Stimulated activated CD8-positive, alpha-beta memory T cell treated with anti-CD3 and anti-CD28 coated beads, Interleukin-7, amount 100 ng/mL, for 24 hours (primary cell): ENCODE measurements at places on chromosomes 4 and X.

DNA sequence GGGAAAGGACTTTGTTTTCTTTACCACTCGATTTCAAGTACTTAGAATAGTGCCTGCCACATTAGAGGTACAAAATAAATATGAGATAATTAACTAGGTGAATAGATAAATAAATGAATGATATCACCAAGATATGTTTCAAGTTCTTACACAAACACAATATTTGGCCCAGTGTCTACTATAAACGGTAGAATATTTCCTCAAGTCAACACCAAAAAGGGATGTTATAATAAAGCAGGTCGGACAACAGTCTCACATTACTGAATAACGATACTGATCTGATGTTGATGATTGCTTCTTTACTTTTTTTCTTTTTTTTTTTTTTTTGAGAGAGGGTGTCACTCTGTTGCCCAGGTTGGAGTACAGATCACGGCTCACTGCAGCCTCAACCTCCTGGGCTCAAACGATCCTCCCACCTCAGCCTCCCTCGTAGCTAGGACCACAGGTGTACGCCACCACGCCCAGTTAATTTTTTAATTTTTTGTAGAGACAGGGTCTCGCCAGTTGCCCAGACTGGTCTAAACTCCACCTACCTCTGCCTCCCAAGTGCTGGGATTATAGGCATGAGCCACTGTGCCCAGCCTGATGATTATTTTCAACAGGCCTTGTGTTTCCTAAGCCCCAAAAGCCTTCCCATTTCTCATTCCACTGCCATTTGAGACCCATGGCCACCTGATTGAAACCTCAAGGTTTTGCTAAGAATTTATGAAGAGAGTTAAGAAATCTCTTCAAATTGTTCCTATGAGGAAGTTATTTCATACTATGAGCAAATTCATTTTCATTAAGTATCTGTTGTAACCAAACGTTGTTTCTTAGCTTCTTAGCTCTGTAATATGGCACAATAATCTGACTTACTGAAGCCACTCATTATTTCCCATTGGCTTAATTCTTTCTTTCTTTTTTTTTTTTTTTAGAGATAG, 2.3 kb downstream of the MANBA start:
- DNase-seq = no peak

- DNase-seq = no peak
Measured at GRCh38 chr4:27149541-27150212, 289.0 kb downstream of the STIM2 start.

DNA sequence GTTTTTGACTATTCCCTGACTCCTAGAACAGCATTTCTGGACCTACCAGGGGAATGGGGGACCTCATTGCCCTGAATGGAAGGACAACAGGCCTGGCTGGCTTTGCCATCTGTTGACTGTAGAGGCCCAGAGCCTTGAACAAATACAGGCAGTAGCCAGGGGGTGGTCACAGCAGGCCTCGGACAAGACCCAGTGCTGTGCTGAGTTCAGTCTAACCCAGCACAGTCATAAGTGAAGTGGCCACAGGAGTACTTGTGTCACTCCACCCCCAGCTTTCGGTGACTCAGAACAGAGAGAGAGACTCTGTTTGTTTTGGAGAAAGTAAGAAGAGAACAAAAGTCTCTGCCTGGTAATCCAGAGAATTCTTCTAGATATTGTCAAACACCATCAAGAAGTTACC, 310.0 kb downstream of the PRR32 start:
- DNase-seq = no peak

DNA sequence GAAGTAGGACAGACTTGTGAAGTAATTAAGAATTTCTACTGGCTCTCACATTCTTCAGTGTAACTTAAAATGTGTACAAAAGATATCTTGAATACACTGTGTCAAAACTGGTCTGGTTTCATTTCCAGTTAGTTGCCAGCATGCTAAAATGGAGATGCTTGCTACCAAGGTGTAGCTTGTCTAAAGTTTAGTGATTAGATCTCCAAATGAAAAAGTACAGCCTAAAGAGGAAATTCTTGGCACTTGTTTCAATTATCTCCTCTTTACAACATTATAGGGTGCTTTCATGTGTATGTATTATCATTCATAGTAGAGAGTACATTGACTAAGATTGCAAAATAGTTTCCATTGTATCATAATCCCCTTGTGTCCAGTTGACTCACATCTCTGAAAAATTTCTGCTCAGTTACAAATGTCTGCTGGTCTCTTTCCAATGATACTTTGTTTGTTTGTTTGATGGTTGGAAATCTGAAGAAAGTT, 97.3 kb upstream of the SPRY1 start:
- no peak for DNase-seq

DNA sequence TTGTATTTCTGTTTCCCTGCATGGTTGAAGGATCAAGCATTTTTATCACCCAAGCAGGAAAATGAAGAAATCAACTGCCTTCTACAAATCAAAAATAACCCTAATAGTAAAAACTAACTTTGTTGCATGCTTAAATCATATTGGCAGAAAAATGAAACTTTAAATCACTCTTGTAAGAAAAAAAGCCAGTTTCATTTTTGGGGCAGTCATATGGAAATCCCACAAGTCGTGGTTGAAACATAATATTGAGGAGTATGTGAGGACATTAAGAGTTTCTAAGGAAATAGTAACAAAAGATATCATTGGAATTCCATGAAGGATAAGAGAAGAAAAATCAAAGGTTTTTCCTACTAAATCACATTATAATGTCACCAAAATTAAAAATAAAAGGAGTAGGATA, 8.4 kb downstream of the TEC start:
- DNase-seq = no peak

GRCh38 chr4:60389633-60390032, 810.5 kb upstream of the ADGRL3 start:
- DNase-seq = no peak

- DNase-seq = no peak
Measured at GRCh38 chrX:109889289-109890006, 113.5 kb upstream of the TMEM164 start.

DNA sequence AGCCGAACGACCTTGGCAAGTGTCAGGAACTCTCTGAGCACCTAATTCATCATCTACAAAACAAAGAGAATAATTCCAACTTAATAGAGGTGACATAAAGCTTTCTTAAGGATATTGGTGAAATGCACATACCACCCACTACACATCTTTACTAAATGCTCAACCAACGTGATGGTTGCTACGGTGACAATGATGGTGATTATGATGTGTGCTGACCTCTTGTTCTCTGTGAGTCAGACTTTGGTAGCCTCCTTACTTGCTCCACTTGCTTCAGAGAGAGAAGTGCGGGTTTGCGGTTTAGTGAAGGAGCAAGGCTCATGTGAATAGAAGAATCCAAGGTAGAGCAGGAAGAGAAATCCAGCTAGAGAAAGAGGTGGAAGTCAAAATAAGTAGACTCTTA, 52.8 kb upstream of the CLNK start:
- DNase-seq = no peak

DNA sequence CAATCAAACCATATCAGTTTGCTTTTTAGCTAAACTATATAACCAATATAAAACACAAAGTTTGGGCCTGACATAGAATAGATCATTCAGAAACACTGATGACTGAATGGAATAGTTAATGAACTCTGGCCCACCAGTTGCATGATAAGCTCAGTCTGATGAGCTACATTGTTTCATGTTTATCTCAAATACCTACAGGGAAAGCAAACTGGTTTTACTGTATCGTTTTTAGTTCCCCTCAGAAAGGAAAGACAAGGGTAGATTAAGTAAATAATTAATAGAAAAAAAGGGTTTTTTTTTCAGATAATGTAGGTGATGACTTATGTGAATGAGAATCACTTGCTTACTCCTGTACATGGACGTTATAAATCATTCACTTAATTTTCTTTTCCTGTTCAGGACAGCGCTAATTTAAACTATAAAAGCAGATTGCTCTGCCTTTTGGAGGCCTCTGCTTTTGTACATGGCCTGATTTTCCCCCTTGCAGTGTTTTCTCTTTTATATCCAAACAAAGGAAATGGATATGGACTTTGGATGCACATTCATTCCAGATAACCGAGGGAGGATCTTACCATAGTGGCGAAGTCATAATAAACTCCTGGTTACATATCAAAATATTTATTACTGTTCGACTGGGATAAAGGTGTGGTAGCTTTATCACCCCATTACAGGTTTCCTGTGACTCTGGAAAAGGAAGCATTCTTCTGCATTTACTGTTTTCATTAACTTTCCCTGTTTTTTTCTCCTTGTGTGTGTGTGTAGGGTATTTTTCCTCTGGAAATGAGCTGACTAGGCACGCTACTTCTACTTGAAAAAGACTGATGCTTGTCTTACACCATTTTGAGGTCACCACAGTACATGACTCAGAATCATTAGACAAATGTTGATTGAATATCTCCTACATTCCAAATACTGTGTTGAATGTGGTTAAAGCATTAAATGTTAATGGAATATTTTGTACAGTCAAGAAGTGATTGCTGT, 373.1 kb upstream of the HS3ST1 start:
- DNase-seq = no peak

- no peak for DNase-seq
Measured at GRCh38 chrX:123743312-123743711, 10.5 kb upstream of the THOC2 start.
